ENCODE measurements at places on chromosomes 3 and 15.
A peak's percentile ranks its signal among the peaks of the same experiment; 100 is the strongest.

- DNase-seq: no peak
Measured at GRCh38 chr3:126033051-126033745, 50.7 kb downstream of the SLC41A3 start.

- no peak for DNase-seq
Measured at GRCh38 chr15:39255760-39256159, 325.1 kb upstream of the THBS1 start.

GRCh38 chr3:94132777-94133176, 69.9 kb downstream of the NSUN3 start:
- DNase-seq: no peak

DNA sequence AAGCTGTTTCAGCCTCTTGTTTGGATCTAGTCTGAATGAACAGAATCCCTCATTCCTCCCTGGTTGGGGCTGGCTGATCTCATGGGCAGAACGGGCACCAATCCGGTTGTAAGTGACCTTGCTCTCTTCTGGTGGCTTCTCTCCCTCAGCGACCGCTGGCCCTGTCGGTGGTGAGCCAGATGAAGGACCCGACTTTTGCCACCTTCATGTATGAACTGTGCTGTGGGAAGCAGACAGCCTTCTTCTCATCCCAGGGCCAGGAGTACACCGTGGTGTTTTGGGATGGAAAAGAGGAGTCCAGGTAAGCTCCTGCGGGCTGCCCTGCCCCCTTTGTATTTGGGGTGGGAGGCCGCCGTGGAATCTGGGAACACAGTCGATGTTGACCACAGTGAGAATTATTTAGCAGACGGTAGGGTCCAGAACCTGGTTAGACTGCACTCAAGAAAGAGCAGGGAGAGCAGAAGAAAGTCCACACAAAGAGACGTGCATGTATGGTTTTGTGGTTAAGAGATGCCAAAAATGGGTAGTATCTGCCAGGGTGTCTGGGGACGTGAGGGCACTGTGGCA, 138.8 kb downstream of the LRRK1 start:
- DNase-seq: no peak

DNA sequence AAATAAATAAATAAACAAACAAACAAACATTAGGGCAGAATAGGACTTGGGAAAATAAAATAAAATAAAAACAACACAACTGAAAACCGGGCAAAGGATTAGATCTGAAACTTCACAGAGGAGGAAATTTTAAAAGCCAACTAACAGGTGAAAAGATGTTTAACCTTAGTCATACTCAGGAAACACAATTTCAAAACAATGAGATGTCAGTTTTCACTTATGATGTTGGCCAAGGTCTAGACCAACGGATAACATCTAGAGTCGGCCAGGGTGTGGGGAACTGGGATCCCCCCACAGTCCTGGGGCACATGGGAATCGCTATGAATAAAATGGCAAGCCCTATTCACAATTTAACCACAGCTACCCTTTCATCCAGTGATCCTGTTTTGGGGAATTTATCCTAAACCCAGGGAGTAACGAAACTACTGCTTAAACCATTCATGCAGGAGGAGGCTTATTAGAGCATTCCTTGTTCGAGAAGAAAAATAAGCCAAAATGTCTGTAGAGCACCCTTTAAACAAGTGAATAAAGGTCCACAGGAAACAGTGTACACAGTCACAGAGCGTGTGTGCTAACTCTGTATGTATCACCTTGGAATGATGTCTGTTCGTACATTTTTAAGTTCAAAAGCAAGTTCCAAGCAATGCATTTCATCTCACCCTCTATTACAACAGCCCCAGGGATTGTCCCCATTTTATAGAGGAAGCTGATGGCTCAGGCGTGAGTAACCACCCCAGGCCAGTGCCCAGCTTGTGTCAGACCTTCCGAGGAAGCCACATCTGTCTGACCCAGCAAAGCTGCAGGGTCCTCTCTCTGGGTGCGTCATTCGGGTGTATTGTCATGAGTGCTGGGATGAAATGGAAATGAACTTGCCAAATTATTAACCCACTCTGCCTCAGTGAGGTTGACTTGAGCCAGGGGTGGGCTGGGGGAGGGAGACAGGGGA, 6.3 kb upstream of the ANPEP start:
- no peak for DNase-seq

DNA sequence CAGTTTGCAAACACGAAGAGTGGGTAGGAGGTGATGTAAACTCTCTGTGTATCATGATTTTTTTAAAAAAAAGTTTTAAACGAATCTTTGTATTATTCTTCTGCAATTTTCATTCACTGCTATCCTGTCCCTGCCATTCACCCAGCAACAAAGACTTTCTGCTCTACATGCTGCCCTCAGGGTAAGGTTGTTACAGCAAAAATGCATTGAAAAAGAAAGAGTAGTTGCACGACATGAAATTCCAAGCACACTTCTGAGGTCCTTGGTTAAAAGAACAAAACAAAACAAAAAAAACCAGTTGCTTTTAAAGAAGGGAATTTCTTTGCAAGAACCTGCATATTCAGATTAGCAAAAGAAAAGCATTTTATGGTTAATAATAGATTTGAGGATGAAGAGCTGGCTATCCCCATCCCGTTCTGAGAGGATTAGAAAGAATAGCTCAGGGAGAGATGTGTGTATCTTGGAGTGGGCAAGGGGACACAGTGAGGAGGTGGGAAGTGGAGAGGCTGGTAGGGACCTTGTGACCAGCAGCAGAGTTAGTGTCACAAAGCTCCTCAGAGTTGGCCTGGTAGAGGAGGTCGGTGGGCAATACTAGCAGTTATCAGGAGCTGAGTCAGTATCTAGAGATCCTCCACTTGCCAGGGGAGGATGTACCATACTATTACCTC, 290.8 kb downstream of the NEK10 start:
- no peak for DNase-seq

DNA sequence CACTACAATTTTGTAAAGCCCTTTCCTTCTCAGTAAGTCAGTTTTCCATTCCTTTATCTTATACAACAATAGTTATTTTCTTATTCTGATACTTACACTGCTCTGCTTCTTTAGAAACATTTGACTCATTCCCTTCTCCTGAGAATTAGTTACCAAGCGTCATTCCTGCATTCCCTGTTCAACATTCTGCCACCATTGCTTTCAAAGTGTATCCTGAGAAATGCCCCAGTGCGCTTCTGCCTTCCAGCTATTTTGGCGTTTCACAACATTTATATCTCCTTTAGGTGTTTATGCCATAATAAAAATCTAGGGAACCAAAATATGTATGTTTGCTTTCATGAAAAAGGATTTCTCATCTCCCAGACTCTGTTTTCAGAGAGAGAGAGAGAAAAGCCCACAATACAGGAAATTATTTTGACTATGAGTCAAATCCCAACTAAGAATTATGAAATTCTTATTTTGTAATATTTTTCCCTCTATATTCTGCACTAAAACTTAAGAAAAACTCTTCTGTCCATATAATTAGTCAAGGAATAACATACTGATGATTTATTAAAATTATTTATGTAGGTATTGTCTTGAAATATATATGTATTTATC, 118.2 kb upstream of the RAP2B start:
- DNase-seq: no peak

DNA sequence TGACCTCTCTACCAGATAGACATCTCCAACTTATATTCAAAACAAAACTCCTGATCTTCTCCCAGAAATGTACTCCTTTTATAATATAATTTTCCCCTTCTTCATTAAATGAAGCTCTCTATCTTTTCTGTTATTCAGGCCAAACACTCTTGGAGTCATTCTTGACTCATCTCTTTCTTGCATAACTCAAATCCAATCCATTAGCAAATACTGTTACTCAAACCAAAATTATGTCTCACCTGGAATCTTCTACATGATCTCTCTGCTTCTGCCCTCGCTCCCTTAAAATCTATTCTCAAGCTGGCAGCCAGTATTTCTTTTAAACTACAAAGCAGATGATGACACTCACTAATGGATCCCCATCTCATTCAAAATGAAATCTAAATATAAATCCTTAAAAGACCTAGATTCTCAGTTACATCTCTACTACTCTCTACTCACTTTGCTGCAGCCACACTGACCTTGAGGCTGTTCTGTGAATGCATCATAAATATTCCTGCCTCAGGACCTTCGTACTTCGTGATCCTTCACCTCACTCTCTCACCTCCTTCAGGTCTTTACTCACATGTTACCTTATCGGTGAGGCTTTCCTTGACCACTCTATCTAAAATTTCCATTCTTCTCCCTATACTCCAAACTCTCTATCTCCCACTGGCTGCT, 160.9 kb downstream of the TBC1D5 start:
- DNase-seq: no peak

- DNase-seq: no peak
Measured at GRCh38 chr3:13274125-13274524, 146.0 kb downstream of the NUP210 start.

- no peak for DNase-seq
Measured at GRCh38 chr15:32730677-32731654, 13.2 kb downstream of the GREM1 start.

DNA sequence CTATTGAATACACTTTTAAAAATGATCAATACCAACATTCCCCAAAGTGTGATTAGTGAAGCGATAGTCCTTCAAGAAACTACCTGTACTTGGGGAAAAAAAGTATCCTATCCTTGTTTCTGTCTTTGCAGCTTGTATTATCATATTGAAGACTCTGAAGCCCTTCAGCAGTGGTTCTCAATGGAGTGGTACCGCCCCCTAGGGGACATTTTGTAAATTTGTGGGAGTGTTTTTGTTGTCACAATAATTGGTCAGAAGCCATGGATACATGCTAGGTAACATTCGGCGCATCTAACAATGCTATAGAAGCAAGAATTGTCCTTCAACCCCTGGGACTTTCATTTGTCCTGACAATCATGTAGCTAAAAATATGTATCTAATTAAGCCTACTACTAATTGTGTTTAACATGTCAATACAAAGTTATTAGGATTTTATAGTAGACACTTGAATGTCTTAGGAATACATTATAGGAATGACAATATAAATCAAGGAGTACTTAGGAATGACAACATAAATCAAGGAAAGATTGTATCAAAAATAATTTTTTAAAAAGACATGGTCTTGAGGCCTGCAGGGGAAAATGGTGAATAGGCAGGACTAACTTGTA, 53.7 kb downstream of the NMD3 start:
- DNase-seq: peak; percentile 55

DNA sequence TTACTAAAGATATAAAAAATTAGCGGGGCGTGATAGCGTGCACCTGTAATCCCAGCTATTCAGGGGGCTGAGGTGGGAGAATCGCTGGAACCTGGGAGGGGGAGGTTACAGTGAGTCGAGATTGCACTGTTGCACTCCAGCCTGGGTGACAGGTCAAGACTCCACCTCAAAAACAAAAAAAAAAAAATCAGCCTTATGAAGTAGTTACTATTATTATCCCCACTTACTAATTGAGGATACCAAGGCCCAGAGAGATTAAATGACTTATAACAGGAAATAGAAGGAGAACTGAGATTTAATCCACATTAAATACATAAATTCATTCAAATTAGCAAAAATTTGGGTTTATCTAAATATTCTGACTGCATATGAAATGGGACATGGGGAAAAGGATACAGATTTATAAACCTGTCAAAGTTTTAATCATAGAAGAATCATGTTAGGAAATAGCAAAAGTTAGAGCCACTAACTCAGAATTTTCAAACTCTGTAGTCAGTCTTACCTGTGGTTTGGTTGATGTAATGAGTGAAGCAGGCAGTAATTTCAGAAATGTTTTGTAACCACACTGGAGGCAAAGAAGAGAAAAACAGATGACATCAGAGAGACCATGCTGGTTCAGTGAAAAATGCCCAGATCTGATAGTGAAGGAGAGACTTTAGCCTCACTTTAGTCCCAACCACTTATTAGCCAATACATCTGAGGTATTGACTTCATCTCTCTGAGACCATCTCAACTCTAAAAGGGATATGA, 25.0 kb upstream of the ACAP2 start:
- DNase-seq: no peak

DNA sequence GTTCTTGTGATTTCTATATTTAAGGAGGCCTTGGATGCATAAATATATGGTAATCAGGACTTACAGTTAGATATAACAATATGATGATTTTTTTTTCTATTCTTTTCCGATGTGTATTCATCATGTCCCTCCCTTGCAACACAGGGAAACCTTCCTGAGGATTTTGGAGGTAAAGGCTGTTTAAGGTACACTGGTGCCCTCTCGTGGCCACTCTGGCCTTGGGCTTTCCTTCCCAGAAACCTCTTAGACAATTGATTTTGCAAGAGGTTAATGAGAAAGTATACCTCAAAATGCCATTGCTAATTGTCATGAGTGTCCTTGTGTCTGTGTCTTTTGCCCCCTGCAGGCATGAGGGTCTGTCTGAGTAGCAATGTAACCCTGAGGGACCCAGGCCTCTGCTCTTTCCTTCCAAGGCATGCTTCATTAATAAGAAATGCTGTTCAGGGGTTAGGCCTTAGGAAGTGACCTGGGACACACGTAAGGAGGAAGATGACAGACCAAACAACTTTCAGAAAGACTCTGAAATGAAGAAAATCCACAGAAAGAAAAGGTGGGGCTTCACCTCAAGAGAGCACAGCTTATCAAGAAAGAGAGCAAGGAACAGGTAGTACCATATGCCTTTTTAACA, 70.3 kb upstream of the PPP2R3A start:
- peak; percentile 22 for DNase-seq

DNA sequence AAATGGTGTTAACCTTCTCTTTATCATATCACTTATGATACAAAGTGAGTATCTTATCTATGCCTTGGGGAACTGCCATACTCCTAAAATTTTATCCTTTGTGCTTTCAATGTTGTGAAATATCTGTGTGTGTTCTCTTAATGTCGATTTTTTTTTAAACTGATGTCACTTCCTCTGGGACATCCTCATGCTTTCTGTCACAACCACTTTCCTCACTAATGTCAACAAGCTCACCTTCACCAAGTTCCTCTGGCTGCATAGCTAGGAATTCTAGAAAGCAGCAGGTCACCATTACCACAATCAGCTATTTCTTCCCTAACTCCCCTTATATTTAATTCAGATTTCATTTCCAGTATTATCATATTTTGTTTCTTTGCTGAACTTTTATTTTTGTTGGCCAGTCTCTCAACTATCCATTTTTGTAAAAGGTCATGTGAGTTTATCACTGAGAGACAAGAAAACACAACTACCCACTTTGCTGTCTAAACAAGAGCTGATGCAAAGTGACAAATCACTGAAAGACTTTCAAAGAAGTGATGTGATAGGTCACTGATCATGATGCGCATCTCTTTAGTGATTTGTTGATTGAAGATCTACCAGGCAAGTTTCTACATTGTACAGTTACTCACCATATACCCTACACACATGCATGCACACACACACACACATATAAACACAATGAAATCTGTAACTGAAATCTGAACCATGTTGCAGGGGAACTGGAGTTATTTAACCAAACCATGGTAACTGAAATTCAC, 369.0 kb downstream of the ULK4 start:
- DNase-seq: no peak

GRCh38 chr3:27666272-27666671, 55.9 kb downstream of the EOMES start:
- no peak for DNase-seq

DNA sequence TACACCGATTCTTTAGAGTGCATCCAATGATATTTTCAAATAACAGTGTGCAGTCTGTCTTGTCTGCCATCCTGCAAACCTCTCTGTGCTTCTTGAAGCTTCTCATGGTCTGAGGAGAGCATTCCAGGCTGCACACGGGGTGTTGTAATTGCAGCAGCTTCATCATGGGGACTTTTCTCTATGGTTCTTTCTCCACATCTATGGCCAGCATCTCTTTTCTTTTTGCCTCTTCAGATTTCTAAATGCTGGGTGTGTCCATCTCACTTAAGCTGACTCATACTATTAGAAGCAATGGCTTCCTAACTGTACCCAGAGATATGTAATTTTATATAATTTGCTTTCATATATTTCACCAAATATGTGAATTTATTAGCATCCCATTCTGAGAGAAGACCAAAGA, 63.8 kb upstream of the EPHB3 start:
- DNase-seq: no peak

All from CD4-positive, alpha-beta T cell treated with Interleukin-1 beta for 1 hour (primary cell).